ENCODE measurements at places on chromosomes 5 and 9.

DNA sequence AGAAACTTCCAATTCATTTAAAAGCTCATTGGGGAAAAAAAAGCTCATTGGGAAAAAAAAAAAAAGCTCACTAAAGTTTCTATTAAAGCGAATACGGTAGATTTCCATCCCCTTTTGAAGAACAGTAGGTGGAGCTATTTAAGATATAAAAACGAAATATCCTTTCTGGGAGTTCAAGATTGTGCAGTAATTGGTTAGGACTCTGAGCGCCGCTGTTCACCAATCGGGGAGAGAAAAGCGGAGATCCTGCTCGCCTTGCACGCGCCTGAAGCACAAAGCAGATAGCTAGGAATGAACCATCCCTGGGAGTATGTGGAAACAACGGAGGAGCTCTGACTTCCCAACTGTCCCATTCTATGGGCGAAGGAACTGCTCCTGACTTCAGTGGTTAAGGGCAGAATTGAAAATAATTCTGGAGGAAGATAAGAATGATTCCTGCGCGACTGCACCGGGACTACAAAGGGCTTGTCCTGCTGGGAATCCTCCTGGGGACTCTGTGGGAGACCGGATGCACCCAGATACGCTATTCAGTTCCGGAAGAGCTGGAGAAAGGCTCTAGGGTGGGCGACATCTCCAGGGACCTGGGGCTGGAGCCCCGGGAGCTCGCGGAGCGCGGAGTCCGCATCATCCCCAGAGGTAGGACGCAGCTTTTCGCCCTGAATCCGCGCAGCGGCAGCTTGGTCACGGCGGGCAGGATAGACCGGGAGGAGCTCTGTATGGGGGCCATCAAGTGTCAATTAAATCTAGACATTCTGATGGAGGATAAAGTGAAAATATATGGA, at the start of gene PCDHGA12:
TSS of gene PCDHGA12 (plus strand) at position 176 of the 782 bp plus-strand sequence. CDS start at position 429, 253 bp downstream.
- DNase-seq, result peak; percentile 95

DNA sequence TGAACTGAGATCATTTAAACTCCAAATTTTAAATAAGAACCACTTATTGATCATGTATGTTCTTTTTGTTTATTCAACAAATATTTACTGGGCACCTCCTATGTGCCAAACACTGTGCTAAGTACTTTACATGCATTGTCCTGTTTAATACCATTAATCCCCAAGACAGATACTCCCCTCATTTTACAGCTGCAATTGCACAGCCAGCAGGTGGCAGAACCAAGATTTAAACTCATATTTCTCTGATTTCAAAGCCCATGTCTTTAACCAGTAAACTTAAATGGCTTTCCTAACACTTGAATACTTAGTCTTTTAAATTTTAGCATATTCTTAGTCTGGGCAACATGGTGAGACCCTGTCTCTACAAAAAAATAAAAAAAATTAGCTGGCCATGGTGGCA, 43.4 kb upstream of the KIAA1958 start:
- peak; percentile 26 for DNase-seq

GRCh38 chr5:174552428-174552827, 172.0 kb upstream of the MSX2 start:
- no peak for DNase-seq

DNA sequence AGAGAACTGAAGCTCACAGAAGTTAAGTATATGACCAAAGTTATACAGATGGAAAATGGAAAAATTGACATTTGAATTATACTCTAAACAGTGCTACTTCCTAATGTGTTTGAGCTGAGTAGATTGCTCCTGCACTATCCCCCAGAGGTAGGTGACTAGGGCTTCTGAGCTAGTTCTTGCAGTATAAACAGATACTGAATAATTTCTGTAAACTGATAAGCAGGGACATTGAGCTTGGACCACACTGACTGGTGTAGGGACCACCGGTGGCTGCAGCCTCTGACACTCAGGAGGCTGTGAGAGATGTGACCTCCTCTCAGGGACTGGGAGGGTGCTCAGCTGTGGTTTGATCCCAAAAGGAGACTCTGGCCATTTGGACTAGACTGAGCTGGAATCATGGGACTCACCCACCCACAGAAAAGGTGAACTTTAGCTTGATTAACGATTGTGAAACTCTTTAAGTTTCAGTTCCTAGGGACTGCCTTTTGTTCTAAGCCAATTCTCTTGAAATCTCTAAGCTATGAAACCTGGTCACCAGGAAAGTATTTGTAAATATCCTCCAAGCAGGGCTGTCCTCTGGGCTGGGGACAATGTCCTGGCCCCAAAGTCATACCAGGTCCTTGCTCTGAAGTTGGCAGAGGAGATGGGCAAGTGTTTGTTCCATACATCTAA, 291.5 kb downstream of the SEC61B start:
- DNase-seq, result no peak

- DNase-seq, result peak; percentile 39
These were observed 43.6 kb upstream of the RAD23B start for GRCh38 chr9:107239474-107239873.

- no peak for DNase-seq
These were observed 2.0 kb downstream of the LCN9 start for GRCh38 chr9:135664801-135665794.

GRCh38 chr9:134963546-134963945, 45.8 kb upstream of the FCN1 start:
- no peak for DNase-seq

DNA sequence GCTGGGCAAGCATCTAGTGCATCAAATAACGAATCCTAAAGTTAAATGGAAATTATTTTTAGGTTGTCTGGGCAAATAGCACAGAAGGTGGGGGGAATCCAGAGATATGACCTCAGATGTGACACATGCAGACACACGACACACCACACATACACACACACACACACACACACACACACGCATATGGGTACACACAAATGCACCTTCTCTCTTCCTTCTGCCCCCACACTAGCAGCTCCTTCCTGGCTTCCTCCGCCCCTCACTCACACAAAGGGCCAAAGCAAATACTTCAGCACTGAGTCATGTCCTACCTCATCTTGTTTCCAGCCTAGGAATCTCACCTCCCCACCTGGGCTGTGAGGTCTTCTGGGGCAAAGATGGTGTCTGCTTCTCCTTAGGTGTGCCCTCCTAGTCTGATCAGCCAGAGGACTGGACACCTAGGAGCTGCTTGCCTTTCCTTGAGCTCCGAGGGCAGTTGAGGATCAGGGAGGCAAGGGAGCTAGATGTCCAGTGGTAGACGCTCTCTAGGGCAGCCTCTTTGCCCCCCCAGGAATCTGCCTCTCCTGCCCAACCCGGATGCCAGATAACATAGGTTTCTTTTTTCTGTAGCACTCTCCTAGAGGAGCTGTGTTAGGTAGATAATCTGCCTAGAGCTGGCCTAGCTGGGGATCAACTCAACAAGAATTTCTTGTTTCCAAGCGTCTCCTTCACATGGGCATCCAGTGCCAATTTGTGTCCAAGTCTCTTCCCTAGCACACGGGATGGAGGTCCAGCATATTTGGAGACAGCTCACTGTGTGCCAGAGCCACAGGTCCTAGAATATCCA, 14.3 kb upstream of the JADE2 start:
- DNase-seq, result peak; percentile 63

- no peak for DNase-seq
These were observed 40.2 kb downstream of the TLR4 start for GRCh38 chr9:117744369-117744768.

- DNase-seq, result peak; percentile 99
These were observed at the start of the genes HIGD2A and NOP16 for GRCh38 chr5:176388444-176389134. Gene HIGD2A (plus strand): TSS chr5:176388751. CDS start chr5:176388820, 69 bp downstream. Gene NOP16 (minus strand): TSS chr5:176388598. CDS start chr5:176388539, 59 bp downstream.

GRCh38 chr5:98570661-98571191, 202.7 kb upstream of the RGMB start:
- DNase-seq, result peak; percentile 57

DNA sequence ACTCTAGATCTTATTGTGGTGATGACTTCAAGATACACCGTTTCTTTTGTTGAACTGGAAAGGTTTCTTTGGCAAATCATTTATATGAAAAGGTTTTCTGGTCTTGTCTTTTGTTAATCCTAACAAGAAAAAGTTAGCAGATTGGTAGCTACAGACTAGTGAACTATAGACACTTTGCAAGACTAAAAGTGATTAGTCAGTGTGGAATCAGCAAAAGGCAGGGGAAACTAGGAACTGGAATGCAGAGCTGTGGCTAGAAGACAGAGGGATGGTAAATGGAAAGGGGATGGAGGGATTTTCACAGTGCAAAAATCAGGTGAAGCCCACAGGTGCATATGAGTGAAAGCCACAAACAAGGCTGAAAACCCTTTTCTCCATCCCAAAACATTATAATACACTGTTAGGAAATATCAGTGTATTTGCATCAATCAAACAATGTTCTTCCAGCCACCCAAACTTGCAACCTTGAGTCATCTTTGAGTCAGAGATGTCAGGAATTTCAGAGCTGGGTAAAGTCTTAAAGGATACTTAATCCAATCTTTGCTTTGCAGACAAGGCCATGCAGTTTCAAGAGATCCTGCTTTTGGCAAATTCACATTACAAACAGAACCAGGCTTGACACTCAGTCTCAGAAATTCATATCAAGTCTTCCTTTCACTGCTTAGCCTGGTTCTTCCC, 52.7 kb downstream of the PLK2 start:
- peak; percentile 88 for DNase-seq

DNA sequence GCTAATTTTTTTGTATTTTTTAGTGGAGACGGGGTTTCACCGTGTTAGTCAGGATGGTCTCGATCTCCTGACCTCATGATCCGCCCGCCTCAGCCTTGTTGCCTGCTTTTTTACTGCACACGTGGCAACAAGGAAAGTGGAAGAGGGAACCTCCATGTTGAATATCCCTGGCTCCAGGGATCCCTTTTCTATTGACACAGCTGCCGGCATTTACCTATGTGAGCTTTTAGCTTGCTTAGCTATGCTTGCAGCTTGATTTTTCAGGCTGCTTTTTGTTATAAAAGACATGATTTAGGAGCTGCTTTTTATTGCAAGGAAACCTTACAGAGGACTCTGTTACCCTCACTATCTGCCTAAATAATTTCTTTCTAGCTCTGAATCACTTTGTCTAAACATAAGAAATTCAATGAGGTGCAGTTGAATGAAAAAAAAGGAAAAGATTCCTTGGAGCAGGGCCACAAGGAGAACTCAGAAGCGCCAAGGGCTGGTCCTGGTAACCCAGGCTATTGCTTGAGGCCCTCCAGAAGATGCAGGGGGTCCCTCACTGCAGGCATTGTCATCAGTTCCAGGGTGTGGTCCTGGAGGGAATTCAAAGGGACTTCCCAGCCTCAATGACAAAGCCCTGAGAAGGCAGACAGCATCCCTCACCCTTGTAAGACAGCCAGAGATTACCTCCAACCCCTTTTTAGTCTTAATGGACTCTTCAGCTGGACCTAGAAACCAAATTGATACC, 89.9 kb downstream of the SYK start:
- DNase-seq, result no peak

- no peak for DNase-seq
These were observed 26.4 kb downstream of the LURAP1L start for GRCh38 chr9:12801187-12801586.

DNA sequence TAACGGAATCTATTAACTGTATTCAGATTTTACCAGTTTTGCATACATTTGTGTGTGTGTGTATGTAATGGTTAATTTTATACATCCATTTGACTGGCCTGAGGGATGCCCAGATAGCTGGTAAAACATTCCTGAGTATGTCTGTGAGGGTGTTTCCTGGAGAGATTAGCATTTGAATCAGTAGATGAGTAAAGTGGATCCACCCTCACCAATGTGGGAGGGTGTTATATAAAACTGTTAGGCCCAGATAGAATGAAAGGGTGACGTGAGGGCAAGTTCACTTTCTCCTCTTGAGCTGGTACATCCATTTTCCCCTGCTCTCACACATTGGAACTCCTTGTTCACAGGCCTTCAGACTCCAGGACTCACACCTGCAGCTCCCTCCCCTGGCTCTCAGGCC, 88.7 kb downstream of the EMB start:
- no peak for DNase-seq

DNA sequence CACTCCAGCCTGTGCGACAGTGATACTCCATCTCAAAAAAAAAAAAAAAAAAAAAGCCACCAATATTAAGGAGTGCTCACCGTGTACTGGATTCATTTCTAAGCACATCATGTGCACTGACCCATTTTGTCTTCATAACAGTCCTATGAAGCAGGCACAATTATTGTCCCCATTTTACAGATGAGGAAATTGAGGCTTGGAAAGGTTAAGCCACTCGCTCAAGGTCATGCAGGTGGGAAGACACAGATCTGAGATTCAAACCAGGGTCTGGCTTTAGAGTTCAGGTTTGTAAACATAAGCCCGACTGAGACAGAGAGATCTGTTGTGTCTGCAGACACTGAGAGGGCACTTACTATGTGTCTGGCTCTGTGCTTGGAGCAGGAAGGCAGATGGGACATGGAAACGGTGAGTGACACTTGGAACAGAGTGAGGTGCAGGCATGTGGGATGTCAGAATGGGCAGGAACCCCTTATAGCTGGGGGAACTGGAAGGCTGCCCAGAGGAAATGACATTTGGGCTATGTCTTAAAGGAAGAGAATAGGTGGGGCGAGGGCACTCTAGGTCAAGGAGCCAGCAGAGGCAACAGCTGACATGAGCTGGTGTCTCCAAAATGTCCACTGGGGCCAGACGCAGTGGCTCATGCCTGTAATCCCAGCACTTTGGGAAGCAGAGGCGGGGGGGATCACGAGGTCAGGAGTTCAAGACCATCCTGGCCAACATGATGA, 69.9 kb downstream of the STK10 start:
- no peak for DNase-seq

DNA sequence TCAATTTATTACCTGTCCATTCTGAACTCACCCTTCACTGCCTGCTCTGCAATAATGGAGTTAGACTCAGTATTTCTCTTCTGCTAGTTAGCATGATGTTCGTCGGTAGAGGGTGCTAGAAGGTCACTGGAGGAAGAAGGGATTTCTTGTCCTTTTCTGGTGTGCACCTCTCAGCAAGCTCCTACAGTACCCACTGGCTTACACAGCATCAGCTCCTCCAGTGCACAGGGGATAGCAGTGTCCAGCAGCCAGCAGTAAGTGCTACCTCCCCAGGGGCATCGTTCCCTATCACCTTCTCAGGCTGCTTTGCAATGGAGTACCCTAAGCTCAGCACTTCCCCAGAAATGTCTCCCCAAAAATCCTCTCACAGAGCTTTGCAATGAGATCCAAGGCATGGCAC, 45.9 kb upstream of the APC start:
- peak; percentile 21 for DNase-seq

- peak; percentile 75 for DNase-seq
These were observed 15.5 kb downstream of the BAAT start for GRCh38 chr9:101369286-101369685.

DNA sequence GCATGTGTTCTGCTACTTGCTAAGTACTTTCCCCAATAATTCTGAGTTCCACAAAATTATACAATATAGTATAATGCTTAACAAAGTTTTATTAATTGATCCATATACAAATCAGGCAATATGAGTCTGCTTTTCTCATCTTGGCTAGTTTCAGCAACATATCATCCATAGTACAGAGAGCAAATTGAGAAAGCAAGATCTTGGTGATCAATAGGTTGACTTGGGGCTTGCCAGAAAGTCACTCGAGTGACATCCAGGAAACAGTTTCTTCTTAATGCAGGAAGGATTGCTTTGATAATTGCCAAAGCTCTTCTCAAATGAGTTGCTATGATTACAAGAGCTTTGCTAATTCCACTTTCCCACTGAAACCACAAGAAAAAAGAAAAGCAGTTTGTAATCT, 533.6 kb upstream of the NMUR2 start:
- no peak for DNase-seq

- no peak for DNase-seq
These were observed 224.8 kb upstream of the SEMA6A start for GRCh38 chr5:116799401-116799800.

- no peak for DNase-seq
These were observed 127.2 kb upstream of the ADAMTSL1 start for GRCh38 chr9:18346745-18347144.

Data from fibroblast of skin of right biceps (primary cell).